Gastrocnemius medialis (tissue), 4 donors: ENCODE measurements at places on chromosomes 13 and 19. TPM values are rescaled to one million over a fixed set of nuclear protein-coding genes. Genes with fewer than 3 reads are reported as not detected.
A peak's percentile ranks its signal among the peaks of the same experiment; 100 is the strongest.

DNA sequence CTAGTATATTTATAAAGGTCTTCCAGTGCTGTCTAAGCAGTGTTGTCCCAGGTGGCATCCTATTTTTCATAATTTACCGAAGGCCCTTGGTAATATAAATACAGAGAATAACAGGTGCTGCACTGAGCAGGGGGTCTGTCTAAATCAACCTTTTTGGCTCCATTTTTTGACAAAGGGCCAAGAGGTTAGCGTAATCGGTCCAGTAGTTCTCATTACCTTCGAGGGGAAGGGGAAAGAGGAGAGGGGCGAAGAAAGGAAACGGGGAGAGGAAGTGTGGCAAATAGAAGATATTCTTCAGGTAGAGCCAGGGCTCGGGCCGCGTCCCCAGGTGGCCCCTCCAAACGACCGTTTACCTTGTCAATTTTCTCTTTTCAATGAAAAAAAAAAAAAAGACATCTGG, 749 bp upstream of the PAN3 start:
- DNase-seq, result no peak

- no peak for DNase-seq
Measured at GRCh38 chr13:42155251-42155650, 106.8 kb downstream of the DGKH start.

DNA sequence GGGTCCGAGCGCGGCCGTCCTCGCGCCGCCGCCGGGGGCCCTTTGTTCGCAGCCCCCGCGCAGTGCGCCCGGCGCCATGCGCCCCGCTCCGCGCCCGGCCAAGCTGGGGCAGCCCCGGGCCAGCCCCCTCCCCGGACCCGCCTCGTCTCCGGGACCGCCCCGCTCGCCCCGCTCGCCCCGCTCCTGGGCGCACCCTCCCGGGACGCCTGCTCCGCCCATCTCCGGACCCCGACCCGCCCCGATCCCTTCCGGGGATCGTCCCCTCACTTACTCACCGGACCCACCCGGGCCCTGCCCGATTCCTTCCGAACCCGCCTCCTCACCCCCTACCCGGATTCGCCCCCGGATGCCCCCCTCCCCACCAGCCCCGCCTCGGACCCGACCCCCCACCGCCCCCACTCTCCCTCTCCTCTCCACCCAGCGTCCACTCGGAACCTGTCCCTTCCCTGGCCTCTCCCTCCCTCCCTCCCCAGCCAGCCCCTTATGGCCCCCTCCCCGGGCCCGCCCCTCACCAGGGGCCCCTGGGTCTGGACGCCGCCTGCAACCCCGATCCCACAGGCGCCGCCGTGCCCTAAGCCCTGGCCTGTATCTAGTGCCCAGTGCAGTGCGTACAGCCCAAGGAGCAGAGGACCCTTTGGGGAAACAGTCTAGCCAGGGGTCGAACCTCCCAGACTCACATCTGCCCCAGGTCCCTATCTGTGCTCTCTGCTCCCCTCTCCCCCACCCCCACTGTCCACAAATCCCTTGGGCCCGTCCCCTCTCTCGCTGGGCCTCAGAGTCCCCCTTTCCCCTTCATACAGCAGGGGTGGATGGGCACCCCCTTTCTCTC, at the start of gene CPAMD8:
CPAMD8 (minus strand) TSS at position 105 of the 829 bp plus-strand sequence. CDS start 168 bp downstream, outside the sequence.
- DNase-seq, result no peak

The ZNF490 gene
- 2.6 TPM for total RNA-seq

DNA sequence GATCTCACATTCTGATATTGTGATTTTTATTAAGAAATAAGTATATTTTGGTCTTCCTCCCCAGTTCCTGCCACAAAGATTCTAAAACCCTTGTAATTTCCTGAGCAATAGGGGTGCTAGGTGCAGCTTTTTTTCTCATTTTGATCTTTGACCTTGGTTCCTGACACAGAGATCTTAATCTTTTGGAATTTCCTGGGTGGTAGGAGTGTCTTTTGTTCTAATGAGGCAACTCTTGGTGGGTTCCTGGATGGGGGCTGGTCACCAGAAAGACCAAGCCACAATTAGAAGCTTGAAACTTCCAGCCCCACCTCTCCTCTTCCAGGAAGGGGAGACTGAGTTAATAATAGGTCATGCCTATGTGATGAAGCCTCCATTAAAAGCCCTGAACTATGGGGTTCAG, 334.6 kb downstream of the FOXO1 start:
- DNase-seq, result no peak

DNA sequence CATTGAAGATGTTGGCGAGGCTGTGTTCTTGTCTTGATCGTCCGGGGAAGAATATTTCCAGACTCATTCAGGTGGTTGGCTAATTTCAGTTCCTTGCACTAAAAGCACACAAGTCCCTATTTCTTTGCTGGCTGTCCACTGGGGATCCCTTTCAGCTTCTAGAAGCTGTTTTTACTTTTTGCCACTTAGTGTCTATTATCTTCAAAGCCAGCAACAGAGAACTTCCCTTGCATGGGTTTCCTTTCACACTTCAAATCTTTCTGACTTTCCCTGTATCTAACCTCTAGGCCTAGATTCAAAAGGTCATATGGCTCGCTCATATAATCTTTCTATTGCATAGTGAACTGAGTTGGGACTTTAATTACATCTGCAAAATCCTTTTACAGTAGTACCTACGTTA, 215.3 kb upstream of the PCDH9 start:
- no peak for DNase-seq

The MATK gene
- total RNA-seq, result not detected

- no peak for DNase-seq
Measured at GRCh38 chr13:91052876-91053275, 294.6 kb upstream of the MIR17HG start.

The NLRP5 gene
- total RNA-seq, result not detected

GRCh38 chr13:113414335-113414734, 39.0 kb downstream of the ADPRHL1 start:
- no peak for DNase-seq

DNA sequence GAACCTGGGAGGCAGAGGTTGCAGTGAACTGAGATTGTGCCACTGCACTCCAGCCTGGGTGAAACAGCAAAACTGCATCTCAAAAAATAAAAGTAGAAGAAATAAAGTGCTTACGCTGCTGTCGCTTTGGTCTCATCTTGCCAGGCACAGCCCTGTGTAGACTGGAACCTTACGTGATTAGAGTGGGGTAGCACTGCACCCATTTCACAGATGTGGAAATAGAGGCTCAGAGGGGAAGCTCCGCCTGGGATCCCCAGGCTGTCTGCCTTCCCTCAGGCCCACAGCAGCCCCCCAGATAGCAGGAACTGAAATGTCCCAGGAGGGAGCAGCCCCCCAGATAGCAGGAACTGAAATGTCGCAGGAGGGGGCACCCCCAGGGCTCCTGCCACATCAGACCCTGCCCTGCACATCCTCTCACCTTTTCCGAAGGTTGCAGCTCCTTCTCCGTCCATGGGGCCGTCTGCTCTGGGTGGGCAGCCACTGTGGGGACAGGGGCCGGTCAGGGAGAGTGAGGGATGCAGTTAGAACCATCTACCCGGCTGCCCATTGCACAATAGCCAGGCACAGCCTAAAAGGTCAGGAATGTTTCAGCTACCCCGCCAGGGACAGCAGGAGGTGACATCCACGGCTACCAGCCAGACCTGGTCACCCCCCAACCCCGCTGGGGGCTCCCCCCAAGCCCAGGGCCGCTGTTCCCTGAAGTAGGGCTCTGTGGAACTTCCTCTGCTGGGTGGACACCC, 1.9 kb downstream of the PLIN4 start:
- DNase-seq, result peak; percentile 90

The RPL13A gene
- total RNA-seq, result 1,968 TPM
